ENCODE measurements at places on chromosomes 11 and 22.

DNA sequence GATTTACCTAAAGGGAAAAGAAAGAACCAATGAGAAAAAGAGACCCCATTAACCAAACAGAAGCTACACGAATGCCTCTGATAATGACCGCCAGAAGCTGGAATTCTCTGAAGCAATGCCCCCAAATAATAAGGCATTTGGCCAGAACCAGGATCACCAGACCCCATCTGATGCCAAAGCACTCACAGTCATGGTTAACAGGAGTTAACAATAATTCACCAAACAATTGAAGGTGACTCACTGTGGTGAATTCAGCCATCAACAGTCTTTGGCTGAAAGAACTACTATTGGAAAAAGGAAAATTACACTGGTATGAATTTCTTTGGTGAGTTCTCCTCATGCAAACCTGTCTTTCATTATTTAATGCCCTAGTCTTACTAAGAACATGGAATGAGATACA lies 21.9 kb upstream of the NFRKB start:
- DNase-seq = no peak

- no peak for DNase-seq
Observed at GRCh38 chr22:37843741-37844089, 419 bp downstream of the ANKRD54 start.

GRCh38 chr11:115677190-115677589 lies 173.0 kb upstream of the CADM1 start:
- DNase-seq = no peak

GRCh38 chr11:113668255-113668654 lies 37.9 kb downstream of the TMPRSS5 start:
- DNase-seq = no peak

DNA sequence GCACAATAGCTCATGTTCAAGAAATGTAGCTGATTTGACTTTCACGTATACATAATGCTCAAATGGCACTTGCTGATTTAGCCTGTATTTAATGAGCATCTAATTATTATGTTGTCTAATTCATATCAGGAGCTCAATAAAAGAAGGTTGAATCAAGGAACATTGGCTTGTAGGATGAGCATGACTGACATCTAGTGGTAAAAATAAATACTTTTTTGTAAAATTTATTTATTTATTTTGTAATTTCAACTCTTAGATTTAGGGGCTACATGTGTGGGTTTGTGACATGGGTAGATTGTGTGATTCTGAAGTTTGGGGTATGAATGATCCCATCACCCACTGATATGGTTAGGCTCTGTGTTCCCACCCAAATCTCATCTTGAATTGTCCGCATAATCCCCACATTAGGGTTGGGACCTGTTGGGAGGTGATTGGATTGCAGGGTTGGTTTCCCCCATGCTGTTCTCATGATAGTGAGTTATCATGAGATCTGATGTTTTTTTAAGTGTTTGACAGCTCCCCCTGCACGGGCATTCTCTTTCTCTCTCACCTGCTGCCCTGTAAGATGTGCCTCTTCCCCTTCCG lies 1.7 kb upstream of the OR52E5 start:
- DNase-seq = no peak

- DNase-seq = no peak
Observed at GRCh38 chr11:112776834-112777233, 184.4 kb upstream of the NCAM1 start.

GRCh38 chr22:31089160-31090100 lies 8.3 kb downstream of the SMTN start:
- no peak for DNase-seq

DNA sequence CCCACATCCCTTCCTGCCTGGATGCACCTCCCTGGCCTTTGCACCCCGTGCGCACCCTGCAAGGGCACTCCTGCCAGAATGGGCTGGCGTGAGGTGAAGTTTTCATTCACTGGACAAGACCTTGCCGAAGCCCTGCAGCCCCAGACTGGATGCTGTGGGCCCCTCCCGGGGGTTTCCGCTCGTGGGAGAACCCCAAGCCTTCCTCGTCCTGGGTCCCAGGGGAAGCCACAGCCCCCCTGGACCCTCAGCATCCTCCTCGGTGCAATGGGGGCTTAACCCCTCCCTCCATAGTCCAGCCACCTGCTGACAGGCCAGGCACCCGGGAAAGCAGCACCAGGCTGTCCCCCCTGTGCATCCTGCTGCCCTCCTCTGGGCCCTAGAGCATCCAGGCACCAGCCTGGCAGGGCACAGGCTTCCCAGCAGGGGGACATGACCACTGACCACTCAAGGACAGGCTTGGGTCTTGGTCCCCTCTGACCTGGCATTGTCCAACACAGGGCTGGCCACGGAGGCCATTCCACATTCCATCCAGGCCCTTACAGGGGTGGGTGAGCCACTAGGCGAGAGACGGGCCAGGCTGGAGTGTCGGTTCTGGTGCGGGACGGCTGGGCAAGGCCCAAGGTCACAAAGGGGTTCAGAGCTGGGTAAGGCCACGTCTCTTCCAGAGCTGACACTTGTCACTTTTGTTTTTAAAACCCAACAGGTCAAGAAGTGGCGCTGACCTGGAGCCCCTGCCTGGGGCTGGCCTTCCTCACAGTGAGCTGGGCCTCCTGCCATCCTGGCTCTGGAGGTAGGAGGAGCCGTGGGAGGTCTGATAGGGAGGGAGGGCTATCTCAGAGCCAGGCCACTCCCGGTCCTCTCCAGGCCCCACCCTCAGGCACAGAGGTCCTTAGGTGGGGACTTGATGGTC lies 41.5 kb upstream of the PPARA start:
- no peak for DNase-seq

- DNase-seq = no peak
Observed at GRCh38 chr22:20151276-20151588, 377 bp upstream of the CCDC188 start.

- DNase-seq = no peak
Observed at GRCh38 chr11:24344222-24344621, 152.6 kb upstream of the LUZP2 start.

DNA sequence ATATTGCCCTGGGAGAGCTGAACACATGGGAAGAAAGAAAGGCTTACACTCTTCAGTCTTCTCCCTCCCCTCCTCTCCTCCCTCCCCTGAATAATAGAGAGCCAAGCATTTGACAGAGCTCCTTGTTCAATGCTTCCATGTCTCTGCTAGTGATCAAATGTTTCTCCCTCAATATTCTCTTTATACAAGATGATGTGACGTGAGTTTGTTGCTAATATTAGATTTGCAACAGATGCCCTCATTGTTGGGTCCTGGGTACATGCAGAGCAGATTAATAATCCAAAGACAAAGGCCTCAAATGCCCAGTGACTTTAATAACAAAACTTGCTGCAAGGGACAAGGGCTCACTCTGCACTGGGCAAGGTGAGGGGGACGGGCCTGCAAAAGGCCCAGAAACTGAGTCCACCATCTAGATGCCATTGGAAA lies 7.1 kb upstream of the ENDOD1 start:
- DNase-seq = no peak

DNA sequence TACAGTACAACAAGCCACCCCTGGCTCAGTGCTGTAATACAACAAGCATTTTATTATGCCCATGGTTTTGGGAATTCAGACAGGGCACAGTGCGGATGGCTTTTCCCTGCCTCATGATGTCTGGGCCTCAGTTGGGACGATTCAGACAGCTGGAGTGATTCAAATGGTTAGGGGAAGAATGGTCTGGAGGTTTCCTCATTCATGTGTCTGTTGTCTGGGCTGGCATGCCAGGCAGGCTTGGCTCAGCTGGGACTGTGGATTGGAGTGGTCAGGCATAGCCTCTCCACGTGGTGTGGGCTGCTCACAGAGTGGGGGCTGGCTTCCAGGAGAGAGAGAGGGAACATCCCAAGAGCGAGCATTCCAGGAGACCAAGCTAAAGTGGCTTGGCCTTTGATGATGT lies 164.4 kb downstream of the C11orf91 start:
- no peak for DNase-seq

DNA sequence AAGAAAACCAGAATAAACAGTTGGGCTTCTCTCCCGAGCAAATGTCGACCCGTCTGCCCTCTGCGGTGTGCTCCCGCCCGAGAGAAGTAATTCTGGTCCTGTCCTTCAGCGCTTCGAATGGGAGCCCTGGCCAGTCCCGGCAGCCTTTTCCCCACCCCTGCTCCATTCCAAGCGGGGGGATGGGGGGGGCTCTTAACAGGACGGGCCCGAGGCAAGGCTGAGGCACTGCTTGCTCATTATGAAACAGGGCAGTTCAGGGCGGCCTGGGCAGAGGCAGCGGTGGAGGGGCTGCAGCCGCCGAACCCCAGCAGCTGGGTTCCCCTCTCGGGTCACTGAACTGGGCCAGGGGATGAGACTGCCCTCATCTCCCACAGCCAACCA lies 9.1 kb downstream of the BACE1-AS start:
- DNase-seq = no peak

GRCh38 chr11:66195867-66196266 lies 72.6 kb upstream of the RAB1B start:
- no peak for DNase-seq

DNA sequence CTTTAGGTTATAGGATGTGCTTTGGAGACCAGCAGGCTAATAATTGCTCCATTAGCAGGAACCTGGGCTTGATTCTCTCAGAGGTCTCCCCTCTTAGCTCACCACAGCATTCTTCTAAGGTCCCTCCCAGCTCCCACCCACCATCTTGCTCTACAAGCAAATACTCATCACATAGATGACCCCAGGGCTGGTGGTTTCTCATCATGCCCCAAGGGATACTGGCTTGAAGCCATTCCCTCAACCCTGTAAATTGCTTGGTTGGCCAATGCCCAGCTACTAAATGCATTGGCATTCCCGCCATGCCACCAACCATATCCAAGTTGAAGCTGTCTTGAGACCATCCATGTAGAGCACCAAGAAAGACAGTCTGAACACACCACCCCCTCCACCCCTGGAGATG lies 130.2 kb upstream of the NCAM1 start:
- no peak for DNase-seq

DNA sequence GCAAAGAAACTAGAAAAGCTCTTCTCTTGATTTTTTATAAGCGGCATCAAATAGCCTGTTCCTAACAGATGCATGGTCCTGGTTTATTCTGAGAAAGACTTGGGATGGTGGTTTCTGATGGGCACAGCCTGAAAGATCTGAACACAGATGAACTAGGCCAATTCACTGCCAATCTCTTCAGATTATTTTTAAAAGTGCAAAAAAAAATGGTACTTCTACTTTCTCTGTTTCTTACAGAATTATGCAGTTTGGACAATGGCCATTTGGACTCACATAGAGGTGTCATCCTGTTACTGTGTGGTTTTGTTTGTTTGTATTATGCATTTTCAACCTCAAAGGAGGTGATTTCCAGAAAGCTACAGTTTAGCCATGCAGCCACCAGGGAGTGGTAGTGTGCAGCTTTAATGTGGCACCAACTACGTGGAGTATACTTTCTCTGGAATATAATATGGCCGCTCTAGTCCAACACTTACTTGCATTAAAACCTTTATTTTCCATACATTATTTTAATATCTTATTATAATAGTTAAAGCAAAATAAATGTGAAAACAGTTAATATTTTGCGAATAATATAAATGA lies 469.8 kb upstream of the KIRREL3 start:
- no peak for DNase-seq

GRCh38 chr22:38221908-38222796 lies 20.4 kb downstream of the MAFF start:
- DNase-seq = no peak

DNA sequence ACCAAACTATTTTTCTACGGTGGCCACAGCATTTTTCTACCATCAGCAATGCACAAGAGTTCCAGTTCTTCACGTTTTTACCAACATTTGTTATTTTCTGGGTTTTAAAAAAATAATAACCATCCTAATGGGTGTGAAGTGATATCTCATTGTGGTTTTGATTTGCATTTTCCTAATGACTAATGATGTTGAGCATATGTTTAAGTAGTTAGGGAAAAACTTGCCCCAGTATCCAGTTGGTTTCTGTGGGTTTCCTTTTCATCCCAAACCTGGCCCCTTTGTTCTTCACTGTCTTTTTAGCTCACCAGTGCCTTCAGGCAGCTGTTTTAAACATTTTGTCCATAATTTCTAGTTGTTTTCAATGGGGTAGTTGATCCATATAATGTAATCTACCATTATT lies 14.7 kb upstream of the PTS start:
- DNase-seq = no peak

DNA sequence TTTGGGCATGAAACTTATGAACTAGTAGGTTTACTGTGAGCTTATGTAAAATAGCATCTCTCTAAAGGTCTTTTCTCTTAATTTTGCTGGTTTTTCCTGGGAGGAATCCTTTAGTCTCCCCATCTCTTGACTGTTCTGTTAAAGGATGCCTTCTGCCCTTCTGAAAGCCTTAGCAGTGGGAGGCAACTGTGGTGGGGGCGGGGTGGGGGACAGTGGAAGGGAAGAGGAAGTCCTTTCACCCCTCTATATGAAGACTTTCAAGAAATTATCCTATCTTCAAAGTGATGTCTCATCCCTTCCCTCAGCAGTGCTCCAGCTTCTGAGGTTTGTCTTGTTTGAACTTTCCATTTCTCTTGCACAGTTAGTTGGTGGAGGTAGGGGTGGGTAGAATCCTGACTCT lies 73.1 kb downstream of the ELP4 start:
- DNase-seq = no peak

DNA sequence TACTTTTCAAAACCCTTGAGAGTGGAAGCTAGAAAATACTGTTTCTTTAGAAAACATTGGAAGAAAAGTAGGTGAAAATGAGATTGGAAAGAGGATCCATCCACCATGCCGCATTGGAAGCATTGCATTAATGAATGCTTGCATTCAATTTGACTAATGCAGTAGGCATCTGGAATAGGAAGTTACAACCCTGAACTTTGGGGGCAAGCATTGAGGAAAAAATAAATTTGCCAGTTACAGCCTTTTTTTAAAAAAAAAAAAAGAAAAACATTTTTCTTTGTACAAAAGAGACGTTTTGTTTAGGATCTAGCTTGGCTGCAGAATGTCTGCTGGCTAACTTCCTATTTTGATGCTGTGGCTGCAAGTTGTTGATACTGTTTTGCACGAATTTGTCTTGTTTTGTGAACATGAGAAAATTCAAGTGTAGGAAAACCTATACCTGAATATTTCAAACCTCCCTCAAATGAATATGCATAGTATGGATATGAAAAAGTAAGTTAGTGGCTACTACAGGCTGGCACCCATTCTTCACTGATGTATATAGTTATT lies 28.1 kb downstream of the RTN3 start:
- no peak for DNase-seq

GRCh38 chr11:116397602-116398084 lies 375.1 kb downstream of the BUD13 start:
- no peak for DNase-seq

DNA sequence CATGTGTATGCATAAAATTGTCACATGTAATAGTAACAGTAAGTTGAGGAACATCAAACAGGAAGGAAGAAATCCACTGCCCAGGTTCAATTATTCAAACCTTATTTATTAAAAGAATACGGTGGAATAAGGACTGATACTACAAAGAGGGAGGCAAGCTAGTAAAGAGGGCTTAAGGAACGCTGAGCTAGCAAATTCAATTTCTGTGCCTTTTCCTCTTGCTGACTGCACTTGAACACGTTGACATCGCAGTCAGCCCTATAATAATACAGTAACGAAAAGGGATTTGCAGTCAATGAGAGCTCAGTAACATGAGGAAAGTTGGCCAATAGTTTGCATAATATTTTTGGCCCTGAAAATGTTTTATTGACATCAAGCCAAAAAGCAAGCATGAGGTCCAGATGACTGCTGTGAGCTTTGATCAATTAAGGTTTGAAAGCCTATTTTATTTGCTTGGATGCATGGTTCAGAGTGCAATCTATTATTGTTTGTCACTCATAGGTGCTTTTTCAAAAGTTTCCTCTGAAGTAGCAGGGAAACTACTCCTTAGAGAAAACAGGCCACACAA lies 861.8 kb downstream of the LRRC4C start:
- DNase-seq = no peak

- DNase-seq = peak; percentile 45
Observed at GRCh38 chr22:27115816-27116256, 458.4 kb downstream of the MIAT start.

- DNase-seq = no peak
Observed at GRCh38 chr11:120501976-120502755, 9.4 kb upstream of the GRIK4 start.
